Stimulated activated CD4-positive, alpha-beta T cell treated with anti-CD3 and anti-CD28 coated beads, TNF-alpha, amount 100 ng/mL, for 1 hour (primary cell): ENCODE measurements at places on chromosomes 4 and X.

DNA sequence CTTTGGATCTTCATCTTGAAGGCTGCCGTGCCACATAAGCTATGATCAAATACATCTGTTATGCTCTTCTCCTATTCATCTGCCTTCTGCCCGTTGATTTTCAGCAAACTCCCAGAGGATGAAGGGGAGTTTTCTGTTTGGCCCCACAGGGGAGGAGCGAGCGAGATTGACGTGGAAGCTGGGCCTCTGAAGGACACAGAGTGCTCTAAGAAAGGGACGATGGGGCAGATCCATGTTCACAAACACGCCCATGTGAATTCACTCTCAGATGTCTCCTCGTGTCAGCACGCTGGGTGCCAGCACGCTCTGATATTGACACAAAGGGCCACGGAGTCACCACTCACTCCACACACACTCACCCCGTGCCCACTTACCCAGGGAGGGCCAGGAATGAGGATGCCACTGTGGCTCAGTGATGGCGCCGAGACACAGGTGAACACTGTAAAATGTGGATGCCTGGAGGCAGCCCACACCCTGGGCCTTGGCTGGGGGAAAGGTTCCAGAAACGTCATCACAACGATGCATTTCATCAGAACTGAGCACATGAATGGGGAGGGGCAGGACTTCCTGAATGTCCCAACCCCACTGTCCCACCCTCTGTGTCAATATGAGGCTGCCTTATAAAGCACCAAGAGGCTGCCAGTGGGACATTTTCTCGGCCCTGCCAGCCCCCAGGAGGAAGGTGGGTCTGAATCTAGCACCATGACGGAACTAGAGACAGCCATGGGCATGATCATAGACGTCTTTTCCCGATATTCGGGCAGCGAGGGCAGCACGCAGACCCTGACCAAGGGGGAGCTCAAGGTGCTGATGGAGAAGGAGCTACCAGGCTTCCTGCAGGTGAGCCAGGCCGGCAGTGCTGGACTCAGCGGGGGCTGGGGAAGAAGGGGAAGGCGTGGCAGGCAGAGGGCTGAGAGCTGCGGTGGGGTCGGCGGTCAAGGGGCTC is at the start of gene S100P:
S100P (plus strand) TSS at position 648 of the 946 bp plus-strand sequence; CDS start at position 703, 55 bp downstream.
- no peak for DNase-seq

- DNase-seq: no peak
Measured at GRCh38 chrX:19642241-19643109, 127.2 kb upstream of the MAP3K15 start.

- DNase-seq: no peak
Measured at GRCh38 chr4:57147335-57148060, 37.3 kb upstream of the IGFBP7 start.

DNA sequence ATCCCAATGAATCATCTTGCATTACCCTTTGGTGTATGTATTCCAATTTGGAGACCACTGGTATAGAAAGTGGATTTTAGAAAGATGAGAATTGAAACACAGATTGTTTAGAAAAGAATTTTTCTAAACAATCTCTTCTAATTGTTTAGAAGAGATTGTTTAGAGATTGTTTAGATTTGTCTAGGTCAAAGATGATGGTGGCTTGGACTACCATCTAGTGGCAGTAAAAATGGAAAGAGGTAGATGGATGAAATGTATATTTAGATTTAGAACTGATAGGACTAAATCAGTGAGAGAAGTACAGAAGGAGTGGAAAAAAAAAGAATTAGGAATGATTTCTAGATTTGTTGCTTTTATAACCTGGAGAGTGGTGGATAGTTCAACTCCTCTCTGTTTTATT is 70.6 kb downstream of the ARSJ start:
- DNase-seq: no peak

DNA sequence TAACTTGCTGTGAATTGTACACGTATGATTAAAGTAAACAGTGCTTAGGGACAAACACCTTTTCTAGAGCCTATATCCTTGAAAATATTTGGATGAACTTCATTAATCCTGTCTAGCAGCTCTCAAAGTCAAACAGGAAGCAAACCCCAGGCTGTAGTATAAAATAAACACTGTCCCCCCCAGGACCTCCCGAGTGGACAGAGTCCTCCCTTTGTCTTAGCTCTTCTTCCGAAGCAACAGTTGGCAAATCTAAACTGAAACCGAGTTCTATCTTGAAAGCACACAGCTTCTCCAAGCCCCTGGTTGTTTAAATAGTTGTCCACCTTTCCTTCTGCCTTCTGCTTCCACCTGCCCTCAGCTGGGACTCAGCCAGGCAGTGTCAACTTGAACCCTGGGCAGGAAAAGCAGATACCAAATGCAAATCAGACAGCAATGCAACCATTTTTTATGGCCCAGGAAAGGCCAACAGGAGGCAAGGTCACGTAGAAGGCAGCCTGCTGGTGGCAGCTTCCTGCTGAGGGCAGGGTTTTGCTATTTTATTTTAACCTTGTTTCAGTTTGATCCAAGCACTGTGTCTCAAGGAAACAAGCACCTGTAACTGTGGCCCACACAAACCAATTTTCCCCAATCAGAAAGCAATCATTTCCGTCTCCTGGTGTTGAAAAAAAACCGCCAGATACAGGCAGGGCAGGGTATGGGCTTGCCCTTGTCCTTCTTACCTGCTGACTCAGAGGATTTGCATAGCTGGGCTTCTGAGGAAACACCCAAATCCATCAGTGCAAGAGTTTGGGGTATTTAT is 110.3 kb upstream of the KIT start:
- no peak for DNase-seq

DNA sequence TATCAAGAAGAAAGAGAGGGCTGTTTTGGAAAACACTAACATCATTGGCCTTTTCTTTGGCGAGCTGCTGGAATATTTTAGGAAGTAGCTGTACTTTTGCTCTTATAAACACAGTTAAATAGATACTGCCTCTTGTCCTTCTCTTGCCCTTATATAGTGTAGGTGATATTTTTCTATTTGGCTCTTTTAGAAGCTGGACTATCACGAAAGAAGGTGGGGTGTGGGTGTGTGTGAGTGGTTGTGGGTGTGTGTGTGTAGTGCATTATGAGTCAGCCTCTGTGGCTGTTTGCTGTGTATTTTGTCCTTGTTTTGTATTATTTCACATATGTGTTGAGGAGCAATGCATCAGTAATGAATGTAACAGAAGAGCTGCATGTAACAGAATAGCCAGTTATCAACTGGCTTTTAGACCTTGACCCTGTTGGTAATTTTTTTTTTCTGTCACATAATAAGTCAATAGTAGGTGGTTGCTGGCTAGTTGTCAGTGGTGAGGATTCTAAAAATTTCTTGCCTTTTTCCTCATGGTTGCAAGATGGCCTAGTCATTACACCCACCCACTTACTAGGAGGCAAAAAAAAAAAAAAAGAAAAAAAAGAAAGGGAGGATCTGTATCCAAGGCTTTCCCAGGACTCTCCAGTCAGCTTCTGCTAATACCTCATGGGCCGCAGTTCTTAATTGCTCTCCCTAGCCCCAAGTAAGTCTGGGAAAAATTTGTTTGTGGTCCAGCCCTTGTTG is 23.8 kb downstream of the ARHGAP10 start:
- DNase-seq: no peak

GRCh38 chr4:40214661-40215418 is 18.0 kb downstream of the RHOH start:
- no peak for DNase-seq

DNA sequence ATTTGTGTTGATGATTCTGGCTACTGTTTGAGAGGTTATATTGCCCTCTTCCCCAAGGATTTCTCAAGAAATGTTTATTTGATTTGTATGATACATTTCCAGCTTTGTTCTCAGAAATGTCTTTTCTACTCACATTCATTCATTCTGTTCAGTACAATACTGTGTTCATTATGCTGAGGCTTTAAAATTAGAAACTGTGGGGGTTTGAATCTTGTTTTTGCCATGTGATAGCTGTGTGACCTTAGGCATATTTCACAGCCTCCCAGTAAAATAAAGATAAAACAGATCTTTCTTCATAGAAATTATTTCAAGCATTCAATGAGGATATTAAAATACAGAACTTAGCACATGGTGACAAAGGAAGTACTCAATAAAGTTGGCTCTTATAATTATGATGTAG is 123.9 kb downstream of the DMD start:
- no peak for DNase-seq

- DNase-seq: no peak
Measured at GRCh38 chrX:25105221-25105620, 89.5 kb upstream of the ARX start.

GRCh38 chr4:185764876-185765275 is 47.1 kb downstream of the SORBS2 start:
- no peak for DNase-seq

DNA sequence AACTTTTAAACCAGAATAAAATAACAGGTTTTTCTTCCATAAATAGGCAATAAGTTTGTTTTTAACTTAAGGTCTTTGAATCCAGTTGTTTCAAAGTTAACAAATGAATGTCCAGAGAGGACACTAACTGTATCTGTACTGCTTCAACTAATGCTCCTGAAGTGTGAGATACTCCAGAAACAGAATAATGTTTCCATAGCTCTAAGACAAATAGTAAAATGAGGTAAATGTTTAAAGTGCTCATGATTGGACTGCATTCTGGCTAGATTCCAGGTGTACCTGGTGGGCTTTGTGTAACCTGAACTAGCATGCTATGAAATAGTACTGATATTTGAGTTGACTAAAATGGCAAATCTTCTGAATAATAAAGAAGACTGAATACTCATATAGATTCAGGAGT is 51.7 kb downstream of the METTL14 start:
- no peak for DNase-seq

GRCh38 chrX:2863646-2864045 is 34.9 kb downstream of the GYG2 start:
- no peak for DNase-seq

DNA sequence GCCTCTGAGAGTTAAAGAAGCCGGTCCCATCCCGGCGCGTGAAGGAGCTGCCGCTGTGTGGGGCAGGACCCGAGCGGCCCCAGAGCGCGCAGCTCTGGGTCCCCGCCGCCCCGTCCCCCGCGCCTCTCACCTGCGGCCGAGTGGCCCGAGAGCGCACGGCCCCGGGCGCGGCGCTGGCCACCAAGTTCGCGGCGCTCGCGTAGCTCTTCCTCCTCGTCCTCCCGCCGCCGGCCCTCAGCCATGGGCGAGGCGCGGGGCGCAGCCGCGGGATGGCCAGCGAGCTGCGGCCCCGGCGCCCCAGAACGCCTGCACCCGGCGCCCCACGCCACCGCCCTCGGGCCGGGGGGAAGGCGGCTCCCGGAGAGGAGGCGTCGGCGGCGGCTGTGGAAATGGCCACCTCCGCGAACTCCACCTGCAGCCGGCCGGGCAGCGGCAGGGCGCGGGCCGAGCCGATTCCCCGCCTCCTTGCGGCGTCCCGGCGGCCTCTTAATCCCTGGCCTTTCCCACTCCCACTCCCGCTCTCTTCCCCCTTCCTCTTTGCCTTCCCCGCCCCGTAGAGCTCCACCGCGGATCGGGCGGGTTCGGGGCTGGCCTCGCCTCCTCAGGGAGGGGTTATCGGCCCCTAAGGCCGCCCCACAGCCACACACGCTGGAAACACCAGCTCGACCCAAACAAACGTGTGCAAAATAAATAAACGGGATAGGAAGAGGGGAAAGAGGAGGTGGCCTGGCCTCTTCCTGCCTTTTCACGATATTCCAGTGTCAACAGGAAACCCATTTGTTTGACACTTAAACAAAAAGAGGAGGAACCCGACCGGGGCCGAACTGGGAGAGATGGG is at the start of gene SH3D19:
SH3D19 (minus strand) TSS at position 495 of the 838 bp plus-strand sequence; CDS start at position 242, 253 bp downstream.
- DNase-seq: no peak

DNA sequence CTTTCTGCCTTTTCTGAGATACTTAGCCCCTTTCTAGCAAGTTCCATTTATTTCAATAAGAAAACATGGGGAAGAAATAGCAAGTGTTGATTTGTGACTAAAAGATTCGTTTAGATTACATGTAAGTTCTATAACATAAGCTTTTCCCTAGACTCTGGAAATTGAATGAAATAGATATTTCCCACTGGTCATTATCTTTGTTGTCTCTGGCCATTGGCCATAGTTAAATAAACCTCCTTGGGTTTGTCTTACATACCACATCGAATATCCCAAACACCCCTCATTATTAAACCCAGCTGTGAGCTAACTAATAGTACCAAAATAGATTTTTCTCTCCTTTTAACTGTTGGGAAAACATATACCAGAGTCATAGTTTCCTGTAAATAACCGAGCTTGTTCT is 534.8 kb downstream of the IQCM start:
- no peak for DNase-seq

DNA sequence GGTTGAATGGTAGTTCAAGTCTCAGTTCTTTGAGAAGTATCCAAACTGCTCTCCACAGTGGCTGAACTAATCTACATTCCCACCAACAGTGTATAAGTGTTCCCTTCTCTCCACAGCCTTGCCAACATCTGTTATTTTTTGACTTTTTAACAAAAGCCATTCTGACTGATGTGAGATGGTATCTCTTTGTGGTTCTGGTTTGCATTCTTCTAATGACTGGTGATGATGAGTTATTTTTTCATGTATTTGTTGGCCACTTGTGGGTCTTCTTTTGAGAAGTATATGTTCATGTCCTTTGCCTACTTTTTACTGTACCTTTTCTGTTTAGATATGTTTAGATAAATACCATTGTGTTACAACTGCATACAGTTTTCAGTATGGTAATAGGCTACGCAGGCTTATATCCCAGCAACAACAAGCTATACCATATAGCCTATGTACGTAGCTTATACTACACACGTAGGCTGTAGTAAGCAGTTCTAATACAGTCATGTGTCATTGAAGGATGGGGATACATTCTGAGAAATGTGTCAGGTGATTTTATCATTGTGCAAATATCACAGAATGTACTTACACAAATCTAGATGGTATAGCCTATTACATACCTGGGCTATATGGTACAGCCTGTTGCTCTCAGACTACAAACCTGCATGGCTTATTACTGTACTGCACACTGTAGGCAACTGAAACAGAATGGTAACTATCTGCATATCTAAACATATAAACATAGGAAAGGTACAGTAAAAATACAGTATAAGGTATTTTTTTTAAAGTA is 28.1 kb downstream of the KLHL8 start:
- DNase-seq: no peak

DNA sequence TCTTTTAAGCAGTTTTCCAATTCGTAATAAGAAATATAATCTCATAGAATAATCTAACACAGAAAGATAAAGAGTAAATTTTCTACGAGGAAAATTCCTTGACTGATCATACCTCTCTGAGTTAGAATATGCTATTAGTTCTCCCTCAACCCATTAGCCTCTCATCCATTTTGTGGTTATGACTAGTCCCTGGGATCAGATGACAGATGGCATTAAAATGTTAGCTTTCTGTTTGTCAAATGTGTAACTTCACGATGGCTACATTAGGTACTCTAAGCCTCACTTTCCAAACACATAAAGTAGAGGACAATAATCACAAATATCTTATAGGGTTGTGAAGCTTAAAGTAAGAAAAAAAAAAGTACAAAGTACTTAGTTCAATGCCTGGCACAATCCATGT is 112.2 kb downstream of the ZAR1 start:
- no peak for DNase-seq

DNA sequence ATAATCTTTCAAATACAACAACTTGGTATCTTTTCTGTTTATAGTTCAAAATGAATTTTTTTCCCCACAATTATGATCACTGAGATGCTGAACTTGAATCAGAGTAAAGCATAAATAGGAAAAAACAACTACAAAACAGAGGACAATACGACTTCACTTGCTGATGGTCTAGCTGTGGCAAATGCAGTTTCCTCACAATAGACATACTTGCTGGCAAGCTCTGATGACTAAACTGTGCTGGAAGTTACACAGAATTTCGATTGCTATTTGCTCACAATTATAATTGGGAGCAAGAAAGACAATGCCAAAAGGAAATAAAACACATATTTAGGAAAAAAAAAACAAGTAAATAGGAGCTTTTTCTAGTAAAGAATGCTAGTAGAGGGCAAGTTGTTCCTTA is 14.7 kb downstream of the VEGFC start:
- DNase-seq: no peak

- DNase-seq: no peak
Measured at GRCh38 chr4:143397335-143397734, 60.7 kb downstream of the GAB1 start.
